ENCODE measurements at places on chromosomes 3 and 15.

DNA sequence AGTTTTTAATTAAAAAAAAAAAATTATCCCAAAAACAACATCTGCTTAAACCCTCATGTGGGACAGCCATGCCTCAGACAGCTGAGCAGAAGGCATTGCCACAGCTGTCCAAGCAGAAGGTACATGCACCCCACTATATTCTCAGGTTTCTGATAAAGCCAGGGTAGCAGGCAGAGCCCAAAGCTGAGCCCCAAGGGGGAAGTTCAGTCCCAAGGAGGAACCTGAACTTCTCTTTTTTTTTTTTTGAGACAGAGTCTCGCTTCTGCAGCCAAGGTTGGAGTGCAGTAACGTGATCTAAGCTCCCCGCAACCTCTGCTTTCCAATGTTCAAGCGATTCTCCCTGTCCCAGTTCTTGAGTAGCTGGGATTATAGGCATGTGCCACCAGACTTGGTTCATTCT is 33.2 kb downstream of the MKRN2 start:
- DNase-seq, result no peak

DNA sequence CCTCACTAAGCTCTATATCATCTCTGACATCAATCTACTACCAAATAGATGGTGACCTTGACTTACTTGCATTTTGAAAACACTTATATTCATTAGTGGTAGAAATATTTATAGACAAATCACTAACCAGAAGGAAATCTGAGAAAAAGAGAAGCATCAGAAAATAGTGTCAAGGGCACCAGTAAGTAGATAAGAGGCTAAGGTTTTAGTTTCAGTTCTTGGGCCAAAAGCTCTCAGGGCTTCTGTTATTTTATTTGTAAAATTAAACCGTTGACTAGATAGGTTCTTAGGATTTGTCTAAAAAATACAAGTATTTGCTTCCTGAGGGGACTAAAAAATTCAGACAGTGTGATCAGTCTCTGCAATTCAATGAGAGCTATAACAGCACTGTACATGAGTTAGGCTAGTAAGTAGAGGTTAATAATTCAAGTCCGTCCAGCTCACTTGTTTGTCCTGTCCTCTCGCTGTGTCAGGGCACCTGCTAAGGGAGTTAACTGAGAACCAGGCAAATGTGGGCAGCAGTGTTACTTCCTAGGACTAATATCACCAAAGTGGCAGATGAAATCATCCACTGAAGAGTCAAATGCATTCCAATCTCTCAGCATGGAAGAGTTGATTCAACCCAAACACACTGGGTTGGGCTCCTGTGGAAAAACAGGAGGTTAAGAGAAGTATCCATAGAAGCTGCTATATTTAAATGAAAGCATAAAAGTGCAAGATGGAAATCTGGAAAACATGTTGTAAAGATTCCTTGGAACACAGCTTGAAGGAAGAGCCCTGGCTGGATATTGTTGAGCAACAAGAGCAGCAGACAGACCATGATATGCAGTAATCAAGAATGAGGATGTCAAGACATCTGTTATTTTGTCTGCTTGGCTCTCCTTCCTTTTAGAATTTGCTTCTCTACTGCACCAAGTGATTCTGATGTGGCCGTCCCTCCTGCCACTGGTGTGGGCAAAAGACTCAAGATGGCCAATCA is 134.9 kb upstream of the ZBTB20 start:
- no peak for DNase-seq

DNA sequence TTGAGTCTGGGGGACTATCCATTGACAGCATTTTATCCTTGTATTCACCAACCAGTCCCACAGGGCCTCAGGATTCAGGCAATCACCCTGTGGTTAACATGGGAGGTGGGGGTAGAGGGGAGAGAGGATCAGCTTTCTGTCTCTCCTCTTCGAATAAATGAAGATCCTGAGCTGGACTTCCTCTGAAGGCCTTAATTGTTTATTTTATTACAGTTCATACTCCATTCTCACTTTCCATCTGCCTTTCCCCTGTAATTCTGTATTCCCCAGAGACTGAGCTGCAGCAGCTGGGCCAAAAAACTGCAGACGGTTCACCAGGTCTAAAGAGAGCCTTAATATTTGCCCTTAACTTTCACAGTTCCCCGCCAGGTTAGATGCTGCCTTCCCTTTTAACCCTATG is 11.9 kb downstream of the TAGLN3 start:
- peak; percentile 73 for DNase-seq

GRCh38 chr15:57183041-57183440 is 193.3 kb upstream of the CGNL1 start:
- DNase-seq, result no peak

- DNase-seq, result no peak
Measured at GRCh38 chr3:133054586-133054985, 16.4 kb downstream of the TMEM108 start.

- no peak for DNase-seq
Measured at GRCh38 chr3:101036213-101036618, 43.0 kb upstream of the ABI3BP start.

Data from NCI-H2107 (cell line).